ENCODE measurements at places on chromosomes 13 and 19.

- no peak for DNase-seq
These were observed 2.0 kb downstream of the LMTK3 start for GRCh38 chr19:48509467-48510194.

DNA sequence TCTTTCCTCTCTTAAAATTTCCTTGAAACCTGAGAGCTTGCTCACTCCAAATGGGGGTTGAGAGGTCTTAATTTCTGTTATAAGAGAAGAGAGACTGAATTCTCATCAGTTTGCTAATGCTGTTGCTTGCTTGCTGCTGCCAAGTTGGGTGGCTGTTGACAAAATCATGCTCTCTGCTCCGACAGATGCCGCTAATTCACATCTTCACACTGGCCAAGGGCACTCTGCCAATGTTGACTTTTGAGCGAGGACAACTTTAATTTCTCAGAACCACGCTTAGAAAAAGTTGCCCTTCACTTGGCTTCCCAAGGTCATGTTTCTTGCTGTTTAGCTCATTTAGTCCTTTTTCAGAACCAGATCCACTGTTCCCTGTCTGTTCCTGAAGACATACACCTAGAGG, 402.9 kb downstream of the HS6ST3 start:
- no peak for DNase-seq

GRCh38 chr13:22176968-22177520, 506.2 kb downstream of the FGF9 start:
- no peak for DNase-seq

DNA sequence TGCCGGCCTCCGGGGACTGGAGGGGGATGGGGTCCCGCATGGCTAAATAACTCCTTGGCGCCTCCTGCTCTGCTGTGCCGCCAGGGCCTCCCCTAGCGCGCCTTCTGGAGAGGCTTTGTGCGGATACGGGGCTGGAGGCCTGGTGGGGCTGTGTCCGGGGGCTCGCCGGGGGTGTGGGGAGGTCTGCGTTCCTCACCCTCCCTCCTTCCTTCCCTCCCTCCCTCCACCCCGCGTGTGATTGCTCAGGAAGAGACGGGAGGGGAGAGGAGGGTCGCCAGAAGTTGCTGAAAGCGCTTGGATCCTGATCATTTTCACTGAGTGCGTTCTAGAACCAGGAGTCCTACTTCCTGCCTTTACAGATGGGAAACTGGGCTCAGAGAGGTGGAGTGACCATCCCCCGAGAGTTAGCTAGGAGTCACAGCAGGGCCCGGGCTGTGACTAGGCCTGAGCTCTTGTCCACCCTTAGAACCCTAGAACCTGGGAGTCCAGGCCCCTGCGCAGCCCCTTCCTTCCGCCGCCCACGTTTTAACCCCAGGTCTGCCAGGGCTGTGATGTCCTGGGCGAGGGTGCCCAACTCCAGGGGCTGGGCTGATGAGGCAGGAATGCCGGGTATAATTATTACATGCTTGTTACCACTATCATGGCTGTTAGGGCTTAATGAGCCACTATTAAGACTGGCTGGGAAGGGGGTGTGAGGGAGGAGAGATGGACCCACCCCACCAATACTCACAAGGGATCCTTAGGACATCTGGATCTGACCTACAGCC, 782 bp upstream of the JUND start:
- no peak for DNase-seq

- DNase-seq: no peak
These were observed 20.5 kb downstream of the SMARCA4 start for GRCh38 chr19:10981252-10981895.

- peak; percentile 56 for DNase-seq
These were observed 10.5 kb downstream of the PVR start for GRCh38 chr19:44653977-44654774.

DNA sequence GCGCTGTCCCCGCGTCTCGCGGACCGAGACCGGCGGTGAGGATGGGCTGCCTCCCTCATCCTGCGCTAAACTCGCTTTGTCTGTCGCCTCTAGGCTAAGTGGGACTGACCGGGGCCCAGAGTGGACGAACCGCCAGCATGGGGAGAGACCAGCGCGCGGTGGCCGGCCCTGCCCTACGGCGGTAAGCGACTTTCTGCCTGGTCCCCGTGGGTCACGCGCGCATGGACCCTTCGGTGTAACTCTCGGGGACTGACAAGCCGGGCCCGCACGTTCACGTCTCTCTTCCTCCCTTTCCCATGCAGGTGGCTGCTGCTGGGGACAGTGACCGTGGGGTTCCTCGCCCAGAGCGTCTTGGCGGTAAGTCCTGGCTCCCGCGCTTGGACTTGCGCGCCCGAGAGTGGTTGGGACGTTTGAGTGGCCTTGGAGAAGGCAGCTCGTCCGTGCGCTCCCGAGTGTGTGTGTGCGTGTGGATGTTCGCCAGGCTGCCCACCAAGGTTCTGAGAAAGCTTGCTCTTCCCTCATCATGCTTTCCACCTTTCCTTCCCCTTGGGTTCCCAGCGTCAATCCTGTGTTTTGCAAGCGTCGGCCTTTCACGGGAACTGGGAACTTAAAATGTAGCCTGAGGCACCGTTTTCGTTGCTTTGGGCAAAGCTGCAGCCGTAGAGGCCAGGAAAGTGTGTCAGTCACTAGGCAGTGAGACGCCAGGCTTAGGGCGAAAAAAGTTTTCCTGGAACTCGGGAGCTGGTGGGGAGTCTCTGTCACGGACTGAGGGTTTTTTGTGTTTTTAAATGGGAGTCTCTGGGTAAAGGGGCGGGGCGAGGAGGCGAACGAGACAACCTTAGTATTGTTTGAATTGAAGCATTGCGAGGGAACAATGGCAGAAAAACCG, 927 bp downstream of the COL4A2 start:
- DNase-seq: no peak

- DNase-seq: no peak
These were observed 21.4 kb downstream of the SIGLECL1 start for GRCh38 chr19:51272183-51272810.

GRCh38 chr13:31875134-31875533, 135.8 kb downstream of the RXFP2 start:
- no peak for DNase-seq

DNA sequence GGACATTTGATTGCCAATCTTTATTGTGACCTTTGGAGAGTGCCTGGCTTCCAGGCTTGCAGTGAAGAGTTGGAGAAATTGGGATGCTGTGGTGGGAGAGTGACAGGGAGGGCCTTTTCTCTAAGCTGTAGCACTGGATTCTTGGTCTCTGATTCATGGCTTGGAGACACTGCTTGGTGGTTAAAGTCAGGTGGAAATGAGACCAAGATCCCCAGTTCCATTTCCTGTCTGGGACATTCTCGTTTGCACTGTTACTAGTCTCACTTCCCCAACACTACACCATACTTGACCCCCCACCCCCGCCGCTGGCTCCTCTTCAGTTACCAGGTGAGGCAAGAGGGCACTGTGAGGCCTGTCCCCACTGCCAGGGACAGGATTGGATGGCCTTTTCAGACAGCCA, 2.9 kb downstream of the SUPT5H start:
- no peak for DNase-seq

DNA sequence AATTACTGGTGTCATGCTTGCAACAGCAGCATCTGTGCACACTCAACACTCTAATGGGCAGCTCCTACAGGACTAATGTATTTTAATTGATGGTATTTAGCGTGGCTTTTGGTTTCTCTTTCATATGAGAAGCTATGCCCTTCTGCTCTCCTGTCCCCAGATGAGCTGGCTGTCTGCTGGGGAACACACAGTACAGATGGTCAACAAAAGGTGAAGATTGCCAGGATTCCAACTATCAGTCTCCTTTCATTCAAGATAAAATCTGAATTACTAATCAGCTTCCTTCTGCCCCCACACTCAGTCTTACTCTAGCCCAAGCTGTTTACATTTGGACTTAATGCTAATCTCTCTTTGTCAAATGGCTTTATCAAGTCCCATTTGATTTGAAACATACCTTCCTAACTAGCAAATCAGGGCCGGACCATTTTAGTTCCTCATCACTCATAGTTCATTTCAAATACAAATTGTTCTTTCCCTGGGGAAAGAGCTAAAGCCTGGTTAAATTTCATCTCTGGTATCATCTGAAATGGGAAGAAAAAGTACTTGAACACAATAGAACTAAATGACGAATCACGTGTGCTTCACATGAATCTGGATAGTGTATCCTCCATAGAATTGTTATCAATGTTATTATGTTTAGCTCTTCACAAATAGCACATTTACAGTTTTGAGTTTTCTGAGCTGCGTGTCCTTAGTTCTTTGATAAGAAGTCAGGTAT, 988.0 kb downstream of the PCDH17 start:
- no peak for DNase-seq

DNA sequence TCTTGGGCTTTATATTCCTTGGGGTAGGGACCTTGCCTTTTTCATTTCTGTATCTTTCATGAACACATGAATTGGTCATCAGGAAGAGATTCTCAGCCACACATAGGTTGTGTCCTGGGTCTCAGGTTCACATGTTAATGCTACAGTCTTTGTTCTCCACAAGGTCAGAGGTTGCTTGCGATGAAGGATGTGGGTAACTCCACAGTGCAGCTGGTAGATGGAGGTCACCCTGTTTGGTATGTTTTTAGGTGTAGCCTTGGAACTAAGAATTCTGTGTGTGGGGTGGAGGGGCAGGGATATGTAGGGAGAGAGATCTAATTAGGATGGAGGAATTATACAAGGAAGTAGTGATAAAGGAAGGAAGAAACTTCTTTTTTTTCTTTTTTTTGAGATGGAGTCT, 23.2 kb downstream of the CEACAM1 start:
- no peak for DNase-seq

DNA sequence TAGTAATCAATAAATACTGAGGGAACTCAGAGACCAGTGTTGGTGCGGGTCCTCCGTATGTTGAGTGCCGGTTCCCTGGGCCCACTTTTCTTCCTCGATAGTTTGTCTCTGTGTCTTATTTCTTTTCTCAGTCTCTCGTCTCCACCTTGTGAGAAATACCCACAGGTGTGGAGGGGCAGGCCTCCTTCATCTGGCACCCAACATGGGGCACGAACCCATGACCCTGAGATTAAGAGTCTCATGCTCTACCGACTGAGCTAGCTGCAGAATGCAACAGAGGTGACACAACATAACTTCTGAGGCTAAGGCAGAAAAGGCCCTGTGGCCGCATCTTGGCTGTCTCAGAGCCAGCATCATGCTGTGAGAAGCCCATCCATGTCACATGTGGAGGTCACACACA, 5.3 kb upstream of the ZNF613 start:
- DNase-seq: no peak

DNA sequence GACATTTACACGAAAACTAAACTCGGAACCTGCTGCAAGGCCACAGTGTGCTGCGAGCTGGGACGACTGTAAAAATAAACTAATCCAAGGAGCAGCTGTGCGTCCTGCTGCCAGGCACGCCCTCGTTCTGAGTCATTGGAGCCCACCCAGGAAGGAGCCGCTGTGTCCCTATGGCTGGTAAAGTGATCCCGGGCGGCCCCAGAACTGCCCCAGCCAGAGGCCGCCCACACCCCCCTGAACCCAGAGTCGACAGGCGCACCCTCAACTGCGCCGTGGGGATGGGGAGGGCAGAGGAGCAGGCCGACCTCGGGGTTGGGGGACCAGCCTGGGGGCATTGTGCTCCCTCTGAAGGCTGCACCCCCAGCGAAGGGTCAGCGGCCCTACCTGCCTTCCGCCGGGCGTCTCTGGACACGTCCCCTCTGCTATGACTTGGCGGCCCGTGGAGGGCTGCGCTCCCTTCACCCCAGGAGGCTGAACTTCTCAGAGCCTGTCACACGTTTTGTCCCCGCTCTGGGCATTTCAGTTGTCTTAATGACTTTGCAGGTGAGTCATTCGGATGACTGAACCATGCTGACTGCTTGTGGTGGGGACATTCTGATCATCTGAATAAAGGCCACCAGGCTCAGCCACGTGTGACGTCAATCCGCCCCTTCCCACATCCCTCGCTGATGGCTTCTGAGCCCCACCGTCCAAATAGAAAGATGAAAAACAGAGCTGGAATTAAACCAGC, 42.7 kb downstream of the ADPRHL1 start:
- DNase-seq: no peak

DNA sequence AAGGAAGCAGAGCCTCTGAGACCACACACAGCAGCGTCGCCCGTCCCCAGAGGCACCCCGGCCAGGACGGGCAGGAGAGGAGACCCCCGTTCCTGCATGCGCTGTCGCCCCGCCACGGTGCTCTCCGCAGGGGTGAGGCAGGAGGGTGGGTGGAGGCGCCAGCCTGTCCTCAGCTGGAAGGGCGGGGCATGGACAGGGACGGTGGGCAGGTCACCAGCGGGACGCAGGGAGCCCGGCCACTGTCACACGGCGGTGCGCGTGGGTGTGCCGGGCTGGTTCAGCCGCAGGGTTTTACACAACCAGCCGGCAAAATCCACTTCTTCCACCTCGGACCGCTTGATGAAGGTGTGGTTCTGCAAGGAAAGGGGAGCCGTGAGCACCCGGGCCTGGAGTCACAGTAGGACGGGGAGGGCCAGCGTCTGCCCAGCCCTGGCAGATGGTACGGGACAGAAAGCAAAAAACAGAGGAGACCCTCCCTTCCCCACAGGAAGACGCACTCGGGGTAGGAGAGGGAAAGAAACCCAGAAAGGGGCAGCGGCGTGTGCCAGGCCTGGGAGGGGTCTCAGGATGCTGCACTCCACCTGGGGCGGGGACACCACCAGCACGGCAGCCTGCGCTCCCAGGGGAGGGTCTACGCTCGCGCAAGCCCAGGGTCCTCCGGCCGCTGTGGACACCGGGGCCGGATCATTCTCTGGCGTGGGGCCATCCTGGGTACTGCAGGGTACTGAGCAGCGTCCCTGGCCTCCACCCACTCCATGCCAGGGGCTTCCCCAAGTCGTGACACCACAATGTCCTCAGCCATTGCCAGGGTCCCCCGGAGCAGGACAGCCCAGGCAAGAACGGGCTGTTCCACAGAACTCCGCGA, 23.9 kb upstream of the ZBTB7A start:
- no peak for DNase-seq

DNA sequence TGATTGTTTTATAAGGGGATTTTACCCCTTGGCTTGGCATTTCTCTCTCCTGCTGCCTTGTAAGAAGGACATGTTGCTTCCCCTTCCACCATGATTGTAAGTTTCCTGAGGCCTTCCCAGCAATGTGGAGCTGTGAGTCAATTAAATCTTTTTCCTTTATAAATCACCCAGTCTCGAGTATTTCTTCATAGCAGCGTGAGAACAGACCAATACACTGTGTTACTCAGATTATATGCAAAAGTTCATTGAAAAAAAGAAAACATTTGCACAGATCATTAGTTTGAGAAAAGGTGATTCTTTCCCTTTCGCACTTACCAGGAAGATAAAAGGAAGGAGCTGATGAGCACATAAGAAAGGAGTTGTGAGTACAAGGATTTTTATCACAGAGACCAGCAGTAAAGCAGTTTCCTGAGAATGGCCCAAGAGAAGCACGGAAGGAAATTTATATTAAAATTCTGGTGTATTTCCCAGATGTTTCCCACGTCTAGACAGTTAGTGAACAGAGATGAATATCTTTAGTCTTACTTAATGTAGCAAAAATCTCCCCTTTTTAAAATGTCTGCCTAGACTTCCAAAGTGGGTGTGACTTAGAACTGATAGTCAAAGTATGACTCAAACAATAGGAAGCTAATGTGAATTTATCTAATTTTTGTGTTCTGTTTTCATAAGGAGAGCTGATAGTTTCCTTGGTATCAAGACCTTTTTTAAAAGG, 431.8 kb upstream of the SGCG start:
- no peak for DNase-seq

- DNase-seq: peak; percentile 67
These were observed 7.3 kb upstream of the TLE2 start for GRCh38 chr19:3036119-3036976.

Data from activated T-cell treated with anti-CD3 and anti-CD28 coated beads for 4 hours (primary cell).